ENCODE measurements at places on chromosomes 16 and 17.

GRCh38 chr17:77331301-77331864 lies 190.6 kb downstream of the SEC14L1 start:
- DNase-seq = no peak

GRCh38 chr16:18062713-18063112 lies 273.8 kb downstream of the NPIPA8 start:
- DNase-seq = no peak

- DNase-seq = no peak
Measured at GRCh38 chr17:81993729-81994592, 16.5 kb downstream of the ASPSCR1 start.

DNA sequence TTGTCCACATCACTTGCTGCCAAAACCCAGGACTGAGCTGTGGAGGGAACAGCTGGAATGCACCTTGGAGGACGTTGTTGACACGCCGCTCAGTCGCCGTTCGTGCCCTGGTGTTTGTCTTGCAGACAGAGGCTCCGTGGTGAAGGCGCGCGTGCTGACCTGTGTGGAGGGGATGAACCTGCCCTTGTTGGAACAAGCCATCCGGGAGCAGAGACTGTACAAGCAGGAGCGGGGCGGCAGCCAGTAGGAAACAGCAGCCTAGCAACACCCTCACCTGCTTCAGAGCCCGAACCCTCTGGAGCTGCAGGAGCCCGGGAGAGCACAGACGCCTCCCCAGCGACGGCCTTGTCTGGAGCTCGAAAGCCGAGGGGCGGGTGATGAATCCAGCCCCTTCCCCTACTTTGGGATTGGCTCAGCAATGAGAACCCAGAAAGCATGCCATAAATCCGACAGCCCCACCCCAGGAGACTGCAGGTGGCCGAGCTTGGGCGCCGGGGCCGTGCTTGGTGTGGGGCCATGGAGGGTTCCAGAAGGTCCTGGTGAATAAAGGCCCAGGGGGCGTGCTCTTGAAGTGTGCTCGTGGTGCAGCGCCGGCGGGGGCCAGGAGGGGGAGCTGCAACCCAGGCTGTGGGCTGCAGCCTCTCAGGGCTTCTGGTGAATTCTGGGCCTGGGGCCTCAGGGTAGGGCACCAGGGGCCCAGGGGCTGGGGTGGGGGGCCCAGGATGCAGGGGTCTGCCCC lies 470 bp upstream of the CDK3 start:
- no peak for DNase-seq

DNA sequence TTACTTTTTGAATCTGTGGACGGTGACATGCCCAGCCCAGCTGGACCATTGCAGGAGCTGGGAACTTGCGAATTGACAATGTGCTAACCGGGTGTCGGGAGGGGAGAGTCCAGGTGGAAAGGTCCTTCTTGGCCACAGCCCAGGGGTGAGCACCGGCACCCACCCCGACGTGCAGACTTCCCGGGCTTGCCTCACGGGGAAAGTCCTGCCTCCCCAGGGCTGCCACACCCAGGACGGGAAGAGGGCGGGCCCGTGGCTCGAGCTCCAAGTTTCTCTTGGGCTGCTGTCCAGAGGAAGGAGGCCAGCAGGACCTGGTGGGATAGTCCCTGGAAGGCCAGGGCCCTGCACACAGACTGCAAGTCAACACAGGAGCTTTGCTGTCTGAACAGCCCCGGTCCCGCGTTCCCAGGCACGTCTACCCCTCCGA lies 17.7 kb downstream of the CARD14 start:
- no peak for DNase-seq

- no peak for DNase-seq
Measured at GRCh38 chr17:43578699-43579565, 32.8 kb upstream of the ETV4 start.

GRCh38 chr16:86997058-86997457 lies 320.1 kb downstream of the C16orf95 start:
- no peak for DNase-seq

DNA sequence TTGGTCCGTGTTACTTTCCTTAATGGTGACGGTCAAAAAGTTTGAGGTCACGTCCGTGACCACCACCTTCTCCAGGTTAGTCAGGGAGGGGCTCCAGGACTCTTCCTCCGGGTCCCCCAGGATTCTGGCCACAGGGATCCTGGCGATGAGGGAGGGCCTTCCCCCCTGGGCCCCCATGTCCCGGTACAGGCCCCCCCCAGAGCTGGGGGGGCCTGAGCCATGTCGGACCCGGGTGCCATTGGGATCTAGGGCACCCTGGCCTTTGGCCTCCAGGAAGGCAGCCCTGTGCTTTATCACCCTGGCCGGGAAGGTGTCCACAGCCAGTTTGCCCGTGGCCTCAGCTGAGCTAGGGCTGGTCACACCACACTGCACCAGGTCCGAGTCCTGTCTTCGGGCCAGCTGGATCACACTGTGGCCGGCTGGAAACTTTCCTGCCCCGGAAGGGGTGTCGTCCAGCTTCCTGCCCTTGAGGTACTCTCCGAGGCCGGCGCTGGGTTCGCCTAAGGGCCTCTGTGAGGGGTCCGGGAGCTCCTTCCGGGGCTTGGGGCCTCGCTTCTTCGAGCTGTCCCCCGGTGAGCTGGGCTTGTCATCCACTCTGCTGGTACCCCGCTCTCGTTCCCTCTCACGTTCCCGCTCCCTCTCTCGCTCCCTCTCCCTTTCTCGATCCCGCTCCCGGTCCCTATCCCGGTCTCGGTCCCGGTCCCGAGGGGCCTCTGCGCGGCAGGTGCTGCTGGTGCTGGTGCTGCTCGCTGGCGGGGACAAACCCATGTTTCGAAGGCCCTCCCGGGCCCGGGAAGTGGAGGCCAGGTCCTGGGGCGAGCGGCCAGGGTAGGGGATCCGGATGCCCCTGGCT lies 2.0 kb downstream of the CBX8 start:
- DNase-seq = no peak

DNA sequence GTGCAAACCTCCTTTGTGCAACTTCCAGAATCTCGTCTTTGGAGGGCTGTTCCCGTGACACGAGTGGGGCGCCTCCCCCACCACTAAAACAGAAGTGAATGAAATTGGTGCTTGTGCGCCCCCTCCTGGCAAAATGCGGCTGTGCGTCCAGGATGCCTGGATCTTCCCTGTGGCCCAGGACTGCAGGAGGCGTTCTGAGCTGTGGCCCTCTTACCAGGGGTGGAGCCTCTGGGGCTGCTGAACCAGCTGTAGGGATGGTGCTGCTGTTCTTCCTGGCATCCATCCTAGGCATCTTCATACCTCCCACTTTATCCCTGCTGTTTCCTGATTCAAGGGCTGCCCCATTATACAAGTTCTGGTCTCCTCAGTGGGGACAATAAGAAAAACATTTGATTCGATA lies 18.5 kb upstream of the NAGLU start:
- DNase-seq = no peak

DNA sequence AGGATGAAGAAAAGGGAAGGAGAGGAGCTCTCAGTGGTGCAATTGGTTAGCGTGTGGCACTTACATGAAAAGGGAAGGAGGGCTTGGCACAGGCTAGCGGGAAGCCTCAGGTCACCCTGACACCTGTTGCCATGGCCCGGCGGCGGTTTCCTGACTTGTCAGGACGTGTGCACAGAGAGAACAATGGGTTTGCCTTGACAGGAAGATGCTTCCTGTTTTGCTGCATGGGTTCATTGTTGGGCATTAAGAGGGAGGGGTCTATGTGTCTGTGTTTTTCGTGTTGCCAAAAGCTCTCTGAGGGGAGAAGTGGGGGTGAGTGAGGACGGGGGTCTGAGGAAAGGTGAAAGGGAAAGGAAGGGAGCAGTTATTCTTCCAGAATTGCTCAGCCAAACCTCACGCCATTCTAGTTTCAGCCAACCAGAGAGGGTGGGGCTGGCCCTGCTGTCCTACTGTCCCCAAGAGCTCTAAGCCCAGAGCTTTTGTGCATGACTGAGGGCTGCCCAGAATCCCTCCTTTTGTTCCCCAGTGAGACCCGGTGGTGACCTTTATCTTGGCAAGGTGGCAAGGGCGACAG lies 17.1 kb upstream of the CCR7 start:
- no peak for DNase-seq

DNA sequence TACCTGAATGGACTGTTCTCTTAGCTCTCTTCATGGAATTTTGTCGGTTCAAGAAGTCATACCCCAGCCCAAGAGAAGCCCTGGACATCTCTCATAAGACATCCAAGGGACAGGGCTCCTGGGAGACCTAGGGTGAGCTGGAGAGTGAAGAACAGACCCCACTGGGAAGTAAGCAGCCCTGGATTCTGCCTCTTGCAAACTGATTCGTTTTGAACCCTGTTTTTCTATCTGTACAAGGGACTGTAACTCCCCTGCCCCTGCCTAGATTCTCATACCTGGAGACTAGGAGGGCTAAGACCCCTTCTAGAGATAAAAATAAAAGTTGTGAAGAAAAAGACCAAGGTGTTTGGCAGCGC lies 449 bp downstream of the CCL3L1 start:
- no peak for DNase-seq

- no peak for DNase-seq
Measured at GRCh38 chr16:1099189-1100083, 3.4 kb upstream of the C1QTNF8 start.

DNA sequence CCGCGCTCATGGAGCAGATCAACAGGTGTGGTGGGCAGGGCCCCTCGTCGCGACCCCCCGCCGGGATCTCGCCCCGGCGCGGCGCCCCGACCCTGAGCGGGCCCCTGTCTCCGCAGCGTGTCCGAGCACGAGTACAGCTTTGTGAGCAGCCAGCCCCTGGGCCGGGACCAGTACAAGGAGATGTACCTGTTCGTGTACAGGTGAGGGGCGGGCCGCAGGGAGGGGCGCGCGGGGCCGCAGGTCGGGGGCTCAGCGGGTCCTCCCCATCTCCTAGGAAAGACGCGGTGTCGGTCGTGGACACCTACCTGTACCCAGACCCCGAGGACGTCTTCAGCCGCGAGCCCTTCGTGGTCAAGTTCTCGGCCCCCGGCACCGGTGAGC lies 848 bp downstream of the DNASE1L2 start:
- DNase-seq = no peak

- no peak for DNase-seq
Measured at GRCh38 chr16:72793716-72794115, 254.2 kb downstream of the ZFHX3 start.

GRCh38 chr16:2295056-2295798 lies 27.3 kb upstream of the RNPS1 start:
- DNase-seq = no peak

DNA sequence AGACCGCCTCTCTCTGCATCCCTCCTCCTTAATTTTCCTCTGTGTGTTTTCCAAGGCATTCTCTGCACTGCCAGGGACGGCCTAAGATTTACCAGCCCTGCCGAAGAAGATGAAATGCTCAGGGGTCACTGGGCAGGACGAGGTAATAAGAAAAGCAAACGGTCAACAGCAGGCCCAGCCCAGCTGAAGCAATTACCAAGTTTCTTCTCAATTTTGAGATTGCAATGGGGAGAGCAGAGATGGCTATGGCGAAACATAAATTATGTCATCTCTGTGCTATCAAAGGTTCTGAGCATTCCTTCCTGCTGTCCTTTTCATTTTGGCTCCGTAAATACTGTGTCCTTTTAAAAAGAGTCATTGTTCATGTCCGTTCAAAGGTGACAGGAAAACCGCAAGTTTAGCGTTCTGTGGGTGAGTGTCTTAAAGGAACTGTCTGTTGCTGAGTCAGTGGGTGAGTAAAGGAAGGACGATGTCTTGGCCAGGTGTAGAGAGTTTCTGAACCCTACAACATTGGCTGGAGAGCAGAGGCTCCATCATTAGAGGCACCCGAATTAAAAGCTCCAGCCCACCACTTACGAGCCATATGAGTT lies 753.9 kb upstream of the EEF2KMT start:
- no peak for DNase-seq

- DNase-seq = no peak
Measured at GRCh38 chr16:64846966-64847365, 274.9 kb downstream of the CDH11 start.

DNA sequence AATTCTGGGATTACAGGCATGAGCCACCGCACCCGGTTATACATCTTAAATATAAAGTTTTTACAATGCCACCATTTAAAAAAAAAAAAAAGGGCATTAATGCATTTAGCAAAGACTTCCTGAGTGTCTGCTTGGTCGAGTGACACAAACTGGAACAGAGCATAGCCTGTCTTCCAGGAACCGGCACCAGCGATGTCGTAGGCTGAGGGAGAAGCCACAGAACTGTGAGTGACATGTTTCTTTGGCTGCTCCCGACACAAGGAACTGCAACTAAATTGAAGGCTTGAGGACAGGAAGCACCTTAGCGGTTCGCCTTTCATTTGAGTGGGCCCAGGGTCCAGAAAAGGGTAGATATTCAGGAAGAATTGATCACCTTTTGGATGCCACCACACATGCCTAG lies 717.8 kb downstream of the MAF start:
- no peak for DNase-seq

DNA sequence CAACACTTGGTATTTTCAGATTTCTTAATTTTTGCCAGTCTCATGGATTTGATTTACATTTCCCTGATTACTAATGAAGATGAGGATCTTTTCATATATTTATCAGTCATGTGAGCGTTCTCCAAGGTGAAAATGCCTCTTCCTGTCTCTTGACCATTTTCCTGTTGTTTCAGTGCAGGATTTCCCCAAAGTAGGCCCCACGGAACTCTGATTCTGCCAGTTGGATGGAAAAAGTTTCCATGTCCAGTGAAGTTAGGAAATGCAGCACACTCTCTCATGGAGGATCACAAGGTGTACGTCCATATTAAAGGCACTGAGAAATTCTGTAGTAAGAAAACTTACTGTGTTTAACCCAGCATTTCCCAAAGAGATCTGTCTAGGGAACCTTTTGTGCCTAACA lies 16.5 kb upstream of the LIMD2 start:
- DNase-seq = no peak

GRCh38 chr17:1617620-1618174 lies 10.9 kb downstream of the SLC43A2 start:
- DNase-seq = no peak

DNA sequence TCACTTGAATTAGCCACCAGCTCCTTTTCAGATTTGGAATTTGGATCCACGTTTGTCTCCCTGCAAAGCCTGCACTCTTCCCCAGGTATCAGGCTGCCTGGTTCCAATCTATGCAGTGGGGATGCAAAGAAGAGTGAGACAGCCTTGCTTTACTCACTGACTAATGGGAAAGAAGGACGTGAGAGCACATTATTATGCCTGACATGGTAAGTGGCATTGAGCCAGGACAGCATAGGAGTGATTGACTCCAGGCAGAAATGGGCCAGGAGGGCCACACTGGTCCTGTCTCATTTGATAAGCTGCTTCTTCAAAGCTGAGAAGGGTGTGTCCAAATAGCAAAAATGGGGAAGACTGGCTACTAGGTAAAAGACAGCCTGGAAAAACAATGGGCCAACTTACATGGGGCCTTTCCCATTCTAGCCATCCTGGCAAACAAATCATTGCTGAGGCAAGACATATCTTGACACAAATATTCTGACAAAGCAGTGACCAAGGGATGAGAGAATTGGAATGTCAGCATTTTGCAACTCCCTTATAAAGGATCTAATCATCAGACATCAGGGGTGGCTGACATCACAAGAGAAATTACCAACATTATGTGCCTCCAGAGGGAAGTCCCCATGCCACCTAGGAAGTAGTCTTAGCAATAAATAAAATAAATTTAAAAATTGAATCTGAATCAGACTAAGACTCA lies 38.6 kb downstream of the CDH11 start:
- DNase-seq = no peak
